ENCODE measurements at places on chromosomes 13 and 19. TPM values are rescaled to one million over a fixed set of nuclear protein-coding genes. Genes with fewer than 3 reads are reported as not detected.

Gene SIGLEC7
- total RNA-seq, result not detected

Gene KRTDAP
- total RNA-seq, result not detected

Gene CERS1
- 0.23 TPM for total RNA-seq

Gene CLIP3
- 1.6 TPM for total RNA-seq

Gene ADGRE1
- 4.3 TPM for total RNA-seq

Gene KIR3DL2
- total RNA-seq, result 0.47 TPM

Gene ZNF791
- 22.3 TPM for total RNA-seq

Gene ALOX5AP
- 33.4 TPM for total RNA-seq

Gene FUT6
- not detected for total RNA-seq

Gene TSHZ3
- total RNA-seq, result 1.6 TPM

Gene ZNF177
- not detected for total RNA-seq

Gene FGF22
- total RNA-seq, result not detected

Gene PALM3
- not detected for total RNA-seq

Gene DCT
- total RNA-seq, result 0.05 TPM
